ENCODE measurements at places on chromosomes 16 and 17.

DNA sequence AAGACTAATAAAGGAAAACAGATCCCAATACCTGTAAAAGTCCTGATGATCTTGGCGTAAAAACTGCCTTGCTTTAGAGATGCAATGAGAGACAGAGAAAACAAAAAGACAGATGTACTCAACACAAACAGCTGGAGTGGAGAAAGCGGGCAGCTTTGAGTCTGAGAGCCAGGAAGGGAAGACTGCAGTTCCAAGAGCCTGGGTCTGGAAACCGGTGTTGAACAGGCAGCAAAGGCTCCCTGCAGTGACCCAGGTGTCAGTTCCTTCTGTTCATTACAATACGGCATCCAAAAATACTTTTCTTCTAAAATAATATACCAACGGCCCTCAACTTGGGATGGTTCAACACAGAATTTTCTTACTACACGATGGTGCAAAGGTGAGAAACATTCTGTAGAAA, 29.6 kb downstream of the VPS53 start:
- H3K4me1 ChIP-seq = no peaks in the 10 kb centered on the region
- no peak overlapping the region for H3K4me3 ChIP-seq
- no peak for DNase-seq
- peaks cover 35% of the 10 kb centered on the region for H3K36me3 ChIP-seq
- no peak overlapping the region for H3K27ac ChIP-seq
- no peaks in the 10 kb centered on the region for H3K27me3 ChIP-seq

GRCh38 chr17:76789235-76789788, 51.4 kb downstream of the MFSD11 start:
- H3K4me3 ChIP-seq = no peak overlapping the region
- no peaks in the 10 kb centered on the region for H3K27me3 ChIP-seq
- no peaks in the 10 kb centered on the region for H3K36me3 ChIP-seq
- DNase-seq = no peak
- H3K4me1 ChIP-seq = peaks cover 3% of the 10 kb centered on the region

GRCh38 chr16:9527976-9528375, 436.5 kb downstream of the HAPSTR1 start:
- no peak overlapping the region for H3K27ac ChIP-seq
- H3K4me3 ChIP-seq = no peak overlapping the region
- H3K36me3 ChIP-seq = no peaks in the 10 kb centered on the region
- no peaks in the 10 kb centered on the region for H3K4me1 ChIP-seq
- no peak for DNase-seq
- H3K27me3 ChIP-seq = no peaks in the 10 kb centered on the region

DNA sequence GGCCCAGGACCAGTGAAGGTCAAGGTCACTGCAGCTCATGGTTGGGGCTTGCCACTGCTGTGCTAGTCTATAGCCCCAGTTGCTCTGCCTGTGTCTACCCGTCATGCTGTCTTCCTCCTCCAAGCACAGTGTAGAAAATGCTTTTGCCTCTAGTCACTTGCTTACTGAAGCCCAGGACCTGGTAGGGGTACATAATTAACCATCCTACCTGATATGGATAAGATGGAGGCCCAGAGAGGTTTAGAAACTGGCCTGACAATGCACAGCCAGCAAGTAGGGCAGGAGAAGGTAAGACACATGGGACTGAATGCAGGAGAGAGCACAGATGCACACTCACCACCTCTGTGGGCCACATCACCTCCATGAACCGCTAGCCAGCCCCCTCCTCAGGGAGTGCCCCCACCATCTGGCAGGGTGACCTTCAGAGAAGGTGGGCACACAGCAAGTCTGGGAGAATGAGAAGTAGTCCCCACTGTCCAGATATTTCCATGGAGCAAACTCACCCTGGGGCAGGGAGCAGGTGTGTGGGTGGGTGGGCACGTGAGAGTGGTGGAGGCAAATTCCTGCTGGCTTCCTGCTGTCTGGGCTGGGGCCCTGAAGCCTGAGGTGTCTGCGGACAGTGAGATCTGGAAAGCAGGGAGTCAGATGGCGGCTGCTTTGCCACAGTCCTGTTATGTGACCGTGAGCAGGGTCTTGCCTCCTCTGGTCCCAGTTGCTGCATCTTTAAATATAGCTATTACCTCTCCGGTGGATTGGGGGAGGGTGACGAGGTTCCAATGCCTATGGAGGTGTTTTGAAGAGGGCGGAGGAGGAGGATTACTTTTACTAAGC, 1.0 kb downstream of the CX3CL1 start:
- no peak overlapping the region for H3K27ac ChIP-seq
- H3K4me3 ChIP-seq = no peak overlapping the region
- peaks cover 29% of the 10 kb centered on the region for H3K4me1 ChIP-seq
- no peaks in the 10 kb centered on the region for H3K27me3 ChIP-seq

DNA sequence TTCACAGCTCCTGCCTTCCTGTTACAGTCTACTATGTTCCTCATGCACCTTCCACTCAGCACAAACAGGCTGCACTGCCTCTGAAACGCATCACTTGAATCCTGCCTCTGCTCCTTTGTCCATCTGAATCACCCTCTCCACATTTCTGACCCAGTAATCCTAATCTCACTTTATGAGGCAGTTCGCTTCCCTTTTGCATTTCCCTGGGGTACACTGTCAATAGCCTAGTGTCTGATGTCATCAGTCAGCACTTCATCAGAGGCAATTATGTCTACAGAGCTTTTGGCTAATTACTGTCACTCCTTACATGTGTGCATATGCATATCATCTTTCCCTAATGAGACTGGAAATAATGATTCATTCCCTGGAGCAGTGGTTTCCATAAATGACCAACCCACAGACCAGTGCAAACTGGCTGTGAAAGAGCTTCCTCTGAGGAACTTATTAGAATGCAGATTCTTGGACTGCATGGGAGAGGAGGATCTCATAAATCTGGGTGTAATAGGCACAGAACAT, 23.6 kb downstream of the CA4 start:
- no peak overlapping the region for H3K4me3 ChIP-seq
- DNase-seq = no peak
- no peak overlapping the region for H3K27ac ChIP-seq
- H3K36me3 ChIP-seq = peaks cover 12% of the 10 kb centered on the region

DNA sequence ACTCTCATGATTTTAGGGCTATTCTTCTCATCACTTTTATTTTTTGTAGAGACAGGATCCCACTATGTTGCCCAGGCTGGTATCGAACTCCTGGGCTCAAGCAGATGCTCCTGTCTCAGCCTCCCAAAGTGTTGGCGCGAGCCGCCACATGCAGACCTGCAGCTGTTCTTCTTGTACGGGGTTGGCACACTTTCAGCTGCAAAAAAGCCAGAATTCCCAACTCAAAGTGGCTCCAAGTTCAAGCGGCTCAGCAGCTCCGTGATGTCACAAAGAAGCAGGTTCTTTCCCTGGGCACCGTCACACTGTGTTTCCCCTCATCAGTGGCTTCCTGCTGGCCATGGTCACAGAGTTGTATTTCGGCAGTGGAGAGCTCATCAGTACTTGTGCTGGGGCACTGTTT, 6.7 kb upstream of the SBK1 start:
- H3K4me3 ChIP-seq = no peak overlapping the region
- no peak for DNase-seq
- H3K27ac ChIP-seq = no peak overlapping the region
- H3K27me3 ChIP-seq = no peaks in the 10 kb centered on the region
- H3K4me1 ChIP-seq = no peaks in the 10 kb centered on the region

GRCh38 chr17:47225436-47225858, 16.3 kb downstream of the MYL4 start:
- no peaks in the 10 kb centered on the region for H3K36me3 ChIP-seq
- no peaks in the 10 kb centered on the region for H3K27me3 ChIP-seq
- H3K4me1 ChIP-seq = peaks cover 34% of the 10 kb centered on the region
- peak overlapping the region; percentile 53 for H3K27ac ChIP-seq

DNA sequence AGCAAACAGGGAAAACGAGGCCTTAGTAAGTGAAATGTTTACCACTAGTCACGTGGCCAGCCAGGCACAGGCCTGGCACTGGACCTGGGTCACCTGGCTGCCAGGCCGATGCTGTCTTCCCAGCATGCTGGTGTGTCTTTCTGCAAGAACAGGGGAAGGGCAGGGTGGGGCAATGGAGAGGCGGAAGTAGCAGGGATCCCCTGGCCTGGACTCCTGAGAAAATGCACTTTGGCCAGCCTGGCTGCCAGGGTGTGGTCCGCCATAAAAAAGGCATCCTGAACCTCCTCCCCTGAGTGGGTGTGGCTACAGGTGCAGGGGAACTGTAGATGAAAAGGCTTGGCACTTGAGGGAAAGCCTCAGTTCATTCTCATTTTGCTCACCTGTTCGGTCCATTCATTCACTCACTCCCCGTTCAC, 1.0 kb upstream of the ANKRD40CL start:
- H3K4me1 ChIP-seq = peaks cover 6% of the 10 kb centered on the region
- peak; percentile 78 for DNase-seq
- H3K27me3 ChIP-seq = no peaks in the 10 kb centered on the region
- no peaks in the 10 kb centered on the region for H3K36me3 ChIP-seq
- H3K4me3 ChIP-seq = no peak overlapping the region
- no peak overlapping the region for H3K27ac ChIP-seq

GRCh38 chr17:71519285-71519684, 601.5 kb upstream of the SOX9 start:
- peaks cover 20% of the 10 kb centered on the region for H3K4me1 ChIP-seq
- H3K36me3 ChIP-seq = no peaks in the 10 kb centered on the region
- H3K27me3 ChIP-seq = no peaks in the 10 kb centered on the region
- no peak for DNase-seq
- peak overlapping the region; percentile 16 for H3K27ac ChIP-seq

GRCh38 chr16:51095890-51096626, 55.0 kb downstream of the SALL1 start:
- H3K36me3 ChIP-seq = no peaks in the 10 kb centered on the region
- no peak for DNase-seq
- no peak overlapping the region for H3K4me3 ChIP-seq
- H3K27ac ChIP-seq = no peak overlapping the region
- H3K4me1 ChIP-seq = no peaks in the 10 kb centered on the region

DNA sequence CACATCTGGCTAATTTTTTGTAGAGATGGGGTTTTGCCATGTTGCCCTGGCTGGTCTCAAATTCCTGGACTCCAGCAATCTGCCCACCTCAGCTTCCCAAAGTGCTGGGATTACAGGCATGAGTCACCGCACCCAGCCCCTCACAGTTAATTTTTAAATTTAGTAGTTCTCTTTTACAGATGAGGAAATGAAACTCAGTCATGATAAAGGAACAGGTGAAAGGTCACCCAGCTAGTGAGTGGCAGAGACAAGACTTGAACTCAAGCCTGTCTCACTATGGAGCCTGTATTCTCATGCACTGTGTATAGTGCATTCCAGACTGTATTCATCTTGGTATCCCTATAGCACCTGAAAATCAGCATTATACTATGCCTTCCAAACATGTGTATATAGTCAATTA, 77.1 kb upstream of the WSB1 start:
- H3K27ac ChIP-seq = no peak overlapping the region
- H3K4me3 ChIP-seq = no peak overlapping the region
- no peaks in the 10 kb centered on the region for H3K27me3 ChIP-seq
- no peaks in the 10 kb centered on the region for H3K4me1 ChIP-seq
- no peaks in the 10 kb centered on the region for H3K36me3 ChIP-seq
- DNase-seq = no peak

Data from RWPE2 (cell line).